GM18507 (cell line): ENCODE measurements at places on chromosomes 4 and X.

GRCh38 chr4:81410680-81411079, 61.0 kb downstream of the RASGEF1B start:
- DNase-seq, result no peak

DNA sequence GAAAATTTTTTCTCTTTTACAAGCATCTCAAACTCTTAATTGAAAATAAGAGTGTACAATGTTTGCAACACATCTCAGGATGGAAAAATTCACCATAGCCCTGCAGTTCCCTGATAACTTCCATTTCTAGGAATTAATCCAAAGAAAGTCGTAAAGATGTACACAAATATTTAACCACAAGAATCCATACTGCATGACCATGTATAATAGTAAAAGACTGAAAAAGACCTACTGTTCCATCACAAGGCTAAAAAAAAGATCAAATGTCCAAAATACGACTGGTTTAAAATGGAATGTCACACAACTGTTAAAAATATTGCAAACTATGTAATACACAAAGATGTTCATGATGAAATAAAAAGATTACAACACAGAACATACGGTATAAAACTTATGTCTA, 32.1 kb downstream of the HUWE1 start:
- no peak for DNase-seq

GRCh38 chr4:176001151-176002006, 64.3 kb upstream of the WDR17 start:
- no peak for DNase-seq

DNA sequence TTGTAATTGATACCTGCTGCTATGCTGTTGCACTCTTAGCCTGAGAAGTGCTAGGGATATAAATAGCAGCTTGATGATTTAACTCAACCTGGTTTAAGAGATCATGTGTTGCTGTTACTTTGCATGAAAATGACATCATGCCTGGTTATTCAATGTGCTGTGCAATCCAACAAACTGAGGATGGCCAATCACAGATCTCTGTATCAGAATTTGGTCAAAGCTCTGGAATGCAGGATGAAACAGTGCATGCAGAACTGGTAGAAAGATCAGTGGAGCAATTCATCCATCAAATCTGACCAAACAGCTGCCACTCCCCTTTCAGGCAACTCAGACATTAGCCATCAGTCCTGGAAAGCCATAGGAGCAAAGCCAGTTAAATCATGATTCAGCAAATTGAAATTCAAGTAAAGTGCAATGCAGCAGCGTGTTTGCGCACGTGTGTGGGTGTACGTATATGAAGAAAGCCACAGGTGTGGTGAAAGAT, 160.3 kb upstream of the RASGEF1B start:
- DNase-seq, result no peak

DNA sequence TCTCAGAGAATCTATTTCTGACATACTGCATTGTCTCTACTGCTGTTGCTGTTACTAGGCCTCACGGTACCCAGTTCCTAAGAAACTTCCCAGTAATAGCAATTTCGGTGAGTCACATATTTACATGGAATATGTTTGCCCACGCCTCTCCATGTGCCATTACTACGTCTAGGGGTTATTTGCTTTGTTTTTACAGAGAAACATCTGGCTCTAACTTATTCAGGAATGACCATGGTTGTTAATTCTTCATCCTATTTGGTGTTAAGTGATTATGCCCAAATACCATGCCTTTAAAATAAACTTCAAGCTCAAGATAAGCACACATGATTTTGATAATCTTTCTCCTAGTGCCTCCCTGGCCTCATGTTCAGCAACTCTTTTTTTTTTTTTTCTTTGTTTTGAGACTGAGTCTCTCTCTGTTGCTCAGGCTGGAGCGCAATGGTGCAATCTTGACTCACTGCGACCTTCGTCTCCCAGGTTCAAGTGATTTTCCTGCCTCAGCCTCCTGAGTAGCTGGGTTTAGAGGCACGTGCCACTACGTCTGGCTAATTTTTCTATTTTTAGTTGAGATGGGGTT, 101.0 kb upstream of the HS3ST1 start:
- no peak for DNase-seq

DNA sequence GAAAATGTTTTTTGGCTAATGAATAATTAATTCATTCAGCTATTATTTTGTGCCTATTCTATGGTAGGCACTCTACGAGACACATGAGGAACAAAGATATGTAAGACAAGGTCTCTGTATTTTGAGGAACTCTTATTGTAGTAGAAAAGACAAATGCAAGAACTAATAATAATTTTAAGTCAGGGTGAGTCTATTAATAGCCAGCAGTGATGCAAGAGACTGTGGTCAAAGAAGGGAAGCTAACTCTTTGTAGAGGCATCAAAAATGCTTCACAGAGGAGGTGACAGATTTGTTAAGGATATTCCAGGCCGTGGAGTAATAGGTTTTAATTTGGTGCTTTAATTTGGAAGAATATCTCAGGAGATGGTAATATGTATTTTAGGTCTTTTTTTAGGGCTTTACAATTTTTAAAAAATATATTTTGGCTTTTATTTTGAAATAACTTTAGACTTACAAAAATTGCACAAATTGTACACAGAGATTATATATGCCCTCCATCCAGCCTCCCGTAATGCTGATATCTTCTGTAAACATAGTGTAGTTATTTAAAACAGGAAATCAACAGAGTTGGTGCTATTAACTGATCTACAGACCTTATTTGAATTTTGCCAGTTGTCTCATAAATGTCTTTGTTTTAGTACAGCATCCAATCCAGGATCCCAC, 48.1 kb downstream of the DCLK2 start:
- DNase-seq, result no peak

DNA sequence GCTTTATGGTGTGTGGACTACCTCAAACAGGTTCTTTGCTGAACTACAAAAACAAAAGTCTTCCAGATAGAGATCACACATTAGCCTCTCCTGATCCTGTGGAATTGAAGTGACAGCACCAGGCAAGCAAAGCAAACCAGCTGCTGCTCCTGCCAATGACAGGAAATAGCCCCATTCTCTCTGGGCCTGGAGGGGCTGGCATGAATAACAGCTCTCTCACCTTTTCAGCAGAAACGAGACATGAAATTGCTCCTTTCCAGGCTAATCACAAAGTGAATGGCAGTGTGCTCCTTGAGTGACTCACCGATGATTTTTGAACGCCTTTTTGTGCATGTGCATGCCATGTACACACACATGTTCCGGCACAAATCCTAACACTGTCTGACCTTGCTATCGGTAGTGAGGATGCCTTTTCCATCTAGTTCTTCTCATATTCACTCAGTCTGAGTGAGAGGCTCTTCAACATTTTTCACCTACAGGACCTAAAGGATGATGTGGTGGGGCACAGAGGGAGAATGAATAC, 24.4 kb downstream of the MFAP3L start:
- DNase-seq, result no peak

- DNase-seq, result no peak
These were observed 39.8 kb downstream of the SHISA3 start for GRCh38 chr4:42436928-42437565.

GRCh38 chrX:123399709-123400108, 215.6 kb downstream of the GRIA3 start:
- no peak for DNase-seq

DNA sequence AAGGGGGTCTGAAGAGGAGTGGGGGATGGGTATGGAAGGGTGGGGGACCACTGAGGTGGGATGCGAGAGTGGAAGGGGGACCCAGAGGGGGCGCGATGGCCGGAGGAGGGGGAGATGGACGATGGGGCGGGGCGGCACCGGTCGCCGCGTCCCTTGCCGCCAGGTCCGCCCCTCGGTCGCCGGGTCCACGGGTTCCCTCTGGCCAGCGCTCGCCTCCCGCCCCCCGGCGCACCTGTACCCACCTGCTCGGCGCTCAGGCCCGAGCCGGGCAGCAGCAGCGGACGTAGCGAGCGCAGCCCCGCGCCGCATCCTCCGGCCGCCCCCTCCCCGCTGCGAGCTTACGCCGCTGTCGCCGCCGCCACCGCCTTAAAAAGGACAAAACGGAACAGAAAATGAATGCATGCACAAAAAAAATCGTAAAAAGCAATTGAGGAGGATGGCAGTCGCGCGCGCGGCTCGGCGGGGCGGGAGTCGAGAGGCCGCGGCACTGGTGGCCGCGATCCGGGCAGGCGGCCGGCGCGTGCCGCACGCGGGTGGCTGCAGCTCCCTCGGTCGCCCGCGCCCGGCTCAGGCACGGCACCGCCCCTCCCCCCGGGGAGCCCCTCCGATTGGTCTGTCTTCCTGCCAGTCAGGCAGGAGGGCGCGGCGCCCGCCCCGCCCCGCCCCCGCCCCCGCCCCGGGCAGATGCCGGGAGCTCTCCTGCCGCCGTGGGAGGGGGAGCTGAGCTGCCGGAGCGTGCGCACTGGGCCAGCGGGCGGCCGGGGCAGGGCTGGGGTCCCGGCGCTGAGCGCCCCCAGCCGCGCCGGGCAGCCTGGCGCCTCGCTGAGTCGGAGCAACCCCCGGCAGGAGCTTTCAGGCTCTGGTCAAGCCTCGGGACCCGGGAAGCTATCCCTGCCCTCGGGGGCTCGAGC, at the start of gene JAKMIP1:
JAKMIP1 (minus strand) TSS at position 539 of the 911 bp plus-strand sequence. CDS start 87,699 bp downstream, outside the sequence.
- DNase-seq, result peak; percentile 90

DNA sequence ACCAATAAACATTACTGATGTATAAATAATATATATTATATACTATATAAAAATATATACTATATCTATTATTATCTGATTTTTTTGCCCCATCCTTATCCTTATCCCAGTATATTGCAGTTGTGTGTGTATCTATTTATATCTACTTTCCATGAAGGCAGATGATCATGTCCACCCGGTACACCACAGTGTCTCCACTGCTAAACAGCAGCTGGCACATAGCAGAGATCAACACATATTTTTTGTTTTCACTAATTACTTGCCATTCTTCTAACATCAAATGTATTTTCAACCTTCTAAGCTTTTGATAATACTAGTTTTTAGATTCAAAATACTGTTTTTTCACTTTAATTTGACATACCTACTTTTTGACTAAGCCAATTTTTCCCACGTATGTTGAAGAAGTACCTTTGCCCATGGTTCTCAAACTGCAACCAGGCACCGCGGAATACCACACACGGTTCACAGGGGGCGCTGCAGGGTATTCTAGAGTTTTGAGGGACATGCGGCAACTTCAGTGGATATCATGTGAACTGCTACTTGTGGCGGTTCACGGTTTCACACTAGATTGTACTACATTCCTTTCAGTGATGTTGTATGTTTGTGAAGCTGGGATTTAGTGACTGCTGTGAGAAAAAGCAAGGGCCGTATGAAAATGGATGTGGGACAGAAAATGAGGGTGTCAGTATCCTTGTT, 182.5 kb upstream of the NPY2R start:
- no peak for DNase-seq

GRCh38 chr4:31417040-31417439, 696.9 kb downstream of the PCDH7 start:
- DNase-seq, result no peak

GRCh38 chr4:145480257-145480656, 1.4 kb upstream of the SMAD1 start:
- no peak for DNase-seq

GRCh38 chr4:67087897-67088296, 457.4 kb downstream of the CENPC start:
- DNase-seq, result no peak
